ENCODE measurements at places on chromosomes 11 and 22.

GRCh38 chr11:120612513-120613263 is 101.1 kb downstream of the GRIK4 start:
- DNase-seq = peak; percentile 40

GRCh38 chr11:33712436-33712835 is 11.8 kb upstream of the C11orf91 start:
- no peak for DNase-seq

DNA sequence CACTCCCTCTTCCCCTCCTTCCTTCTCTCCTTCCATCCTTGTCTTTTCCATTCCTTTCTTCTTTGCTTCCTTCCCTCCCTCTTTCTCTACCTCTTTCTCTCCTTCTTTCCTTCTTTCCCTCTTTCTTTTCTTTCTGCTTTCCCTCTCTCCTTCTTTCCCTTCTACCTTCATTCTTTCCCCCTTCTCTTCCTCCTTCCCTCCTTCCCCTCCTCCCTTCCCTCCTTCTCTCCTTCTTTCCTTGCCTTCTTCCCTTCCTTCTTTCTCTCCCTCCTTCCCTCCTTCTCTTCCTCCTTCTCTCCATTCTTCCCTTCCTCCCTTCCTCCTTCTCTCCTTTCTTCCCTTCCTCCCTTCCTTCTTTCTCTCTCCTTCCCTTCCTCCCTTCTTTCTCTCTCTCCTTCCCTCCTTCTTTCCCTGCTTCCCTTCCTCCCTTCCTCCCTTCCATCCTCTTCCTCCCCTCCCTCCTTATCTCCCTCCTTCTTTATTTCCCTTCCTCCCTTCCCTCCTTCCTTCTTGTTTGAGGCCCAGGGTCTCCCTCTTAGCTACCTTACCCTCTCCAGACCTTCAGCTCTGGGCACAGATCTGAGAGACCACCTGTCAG is 77.0 kb downstream of the BUD13 start:
- DNase-seq = no peak

GRCh38 chr11:63768237-63769041 is at the start of gene ZFTA:
Gene ZFTA, minus strand, starts transcription at chr11:63768775. Its CDS starts 153 bp downstream, at chr11:63768622.
- peak; percentile 13 for DNase-seq

DNA sequence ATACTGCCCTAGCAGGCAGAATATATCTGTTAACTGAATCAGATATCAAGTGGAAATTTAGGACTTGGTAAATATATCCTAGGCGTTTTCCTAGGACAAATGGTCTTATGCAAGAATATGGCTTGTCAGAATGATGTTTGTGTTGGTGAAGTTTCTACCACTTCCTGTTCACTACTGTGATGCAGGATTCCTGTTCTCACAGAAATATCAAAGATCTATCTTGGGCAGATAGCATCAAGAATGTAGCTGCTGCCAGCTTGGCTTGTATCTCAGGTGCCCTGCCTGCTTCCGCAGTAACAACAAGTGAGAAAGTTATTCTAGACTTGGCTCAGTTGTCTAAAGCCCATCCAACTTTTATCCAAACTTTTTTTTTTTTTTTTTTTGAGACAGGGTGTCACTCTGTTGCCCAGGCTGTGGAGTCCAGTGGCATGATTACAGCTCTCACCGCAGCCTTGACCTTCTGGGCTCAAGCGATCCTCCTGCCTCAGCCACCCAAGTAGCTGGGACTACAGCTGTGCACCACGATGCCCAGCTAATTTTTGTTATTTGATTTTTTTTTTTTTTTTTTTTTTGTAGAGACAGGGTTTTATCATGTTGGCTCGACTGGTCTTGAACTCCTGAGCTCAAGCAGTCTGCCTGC is 61.3 kb downstream of the PPME1 start:
- no peak for DNase-seq

GRCh38 chr22:49186762-49187161 is 640.9 kb downstream of the BRD1 start:
- no peak for DNase-seq

DNA sequence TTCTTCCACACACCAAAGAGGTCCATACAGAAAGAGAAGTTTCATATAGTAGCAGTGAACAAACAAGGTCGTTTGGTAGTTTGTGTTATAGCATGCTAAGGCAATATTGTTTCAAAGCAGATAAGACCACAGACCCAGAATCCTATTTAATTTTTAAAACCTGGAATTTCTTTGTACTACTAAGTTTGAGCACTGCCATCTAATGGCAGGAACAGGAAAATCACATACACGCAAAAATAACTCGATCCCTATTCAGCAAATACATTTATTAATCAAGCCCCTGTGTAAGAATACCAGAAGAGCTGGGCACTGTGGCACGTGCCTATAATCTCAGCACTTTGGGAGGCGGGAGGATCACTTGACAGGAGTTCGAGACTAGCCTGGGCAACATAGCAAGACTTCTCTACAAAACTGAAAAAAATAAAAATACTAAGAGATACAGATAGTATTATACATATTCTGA is 2.9 kb upstream of the BTBD10 start:
- peak; percentile 31 for DNase-seq

GRCh38 chr11:70334351-70334995 is 63.9 kb upstream of the CTTN start:
- no peak for DNase-seq

DNA sequence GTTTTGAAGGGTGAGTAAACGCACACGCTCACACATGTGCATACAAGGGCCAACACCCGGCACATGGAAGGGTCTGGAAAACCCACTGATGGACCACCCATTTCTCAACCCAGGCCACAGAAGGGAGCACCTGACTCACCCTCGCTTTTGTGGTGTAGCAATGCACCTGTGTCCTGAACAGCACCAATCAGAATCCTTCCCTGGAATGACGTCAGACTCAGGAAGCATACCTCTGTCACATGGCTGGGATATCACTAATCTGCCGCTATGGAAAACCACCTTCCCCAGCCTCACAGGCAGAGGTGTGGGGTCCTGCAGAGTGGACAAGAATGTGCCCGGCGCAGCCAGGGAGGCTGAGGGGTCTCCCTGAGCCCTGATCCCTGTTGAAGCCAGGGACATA is 9.0 kb upstream of the OSM start:
- DNase-seq = no peak

GRCh38 chr11:93089474-93090102 is 108.2 kb downstream of the SLC36A4 start:
- DNase-seq = peak; percentile 87

- no peak for DNase-seq
Measured at GRCh38 chr11:81942646-81943045, 791.0 kb downstream of the FAM181B start.

GRCh38 chr11:96373826-96374225 is 15.9 kb downstream of the CCDC82 start:
- DNase-seq = peak; percentile 29

Measured in inflammatory macrophage (primary cell).